ENCODE measurements at places on chromosomes 3 and 15.

DNA sequence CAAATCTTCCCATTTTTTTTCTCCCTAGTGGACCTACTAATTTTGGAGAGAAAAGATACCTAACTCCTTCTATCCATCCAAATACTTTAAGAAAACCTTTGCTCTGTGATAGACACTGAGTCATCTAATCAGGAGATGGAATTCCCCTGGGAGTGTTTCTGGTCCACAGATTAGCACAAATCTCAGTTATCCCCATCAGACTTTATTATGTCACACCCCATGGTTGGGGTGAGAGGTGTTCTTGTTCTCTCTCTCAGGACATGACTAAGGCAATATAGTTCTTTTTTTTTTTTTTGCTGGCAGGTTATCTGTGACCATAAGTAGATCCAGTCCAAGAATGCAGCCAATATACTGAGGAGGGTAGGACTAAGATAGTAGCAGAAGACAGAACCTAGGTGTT, 15.8 kb downstream of the SLC9A9 start:
- DNase-seq: no peak

- peak; percentile 92 for DNase-seq
These were observed 15.9 kb downstream of the IVD start for GRCh38 chr15:40421246-40422157.

DNA sequence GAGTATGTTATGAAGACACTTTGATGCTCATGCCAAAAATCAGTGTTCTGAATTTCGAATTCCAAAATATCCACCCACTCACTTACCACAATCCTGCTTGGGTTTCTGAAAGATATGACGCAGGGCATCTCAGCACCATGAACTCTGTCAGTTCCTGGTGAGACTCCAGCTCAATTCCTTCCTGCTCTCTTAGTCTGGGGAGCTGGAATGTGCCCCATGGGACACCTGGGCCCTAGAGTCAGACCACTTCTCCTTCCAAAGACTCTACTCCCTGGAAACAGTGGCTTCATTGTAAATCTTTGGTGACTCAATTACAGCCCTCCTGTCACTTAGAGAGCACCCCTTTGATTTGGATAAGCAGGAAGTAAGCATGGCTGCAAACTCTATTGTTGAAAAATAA, 50.5 kb downstream of the CD86 start:
- no peak for DNase-seq

DNA sequence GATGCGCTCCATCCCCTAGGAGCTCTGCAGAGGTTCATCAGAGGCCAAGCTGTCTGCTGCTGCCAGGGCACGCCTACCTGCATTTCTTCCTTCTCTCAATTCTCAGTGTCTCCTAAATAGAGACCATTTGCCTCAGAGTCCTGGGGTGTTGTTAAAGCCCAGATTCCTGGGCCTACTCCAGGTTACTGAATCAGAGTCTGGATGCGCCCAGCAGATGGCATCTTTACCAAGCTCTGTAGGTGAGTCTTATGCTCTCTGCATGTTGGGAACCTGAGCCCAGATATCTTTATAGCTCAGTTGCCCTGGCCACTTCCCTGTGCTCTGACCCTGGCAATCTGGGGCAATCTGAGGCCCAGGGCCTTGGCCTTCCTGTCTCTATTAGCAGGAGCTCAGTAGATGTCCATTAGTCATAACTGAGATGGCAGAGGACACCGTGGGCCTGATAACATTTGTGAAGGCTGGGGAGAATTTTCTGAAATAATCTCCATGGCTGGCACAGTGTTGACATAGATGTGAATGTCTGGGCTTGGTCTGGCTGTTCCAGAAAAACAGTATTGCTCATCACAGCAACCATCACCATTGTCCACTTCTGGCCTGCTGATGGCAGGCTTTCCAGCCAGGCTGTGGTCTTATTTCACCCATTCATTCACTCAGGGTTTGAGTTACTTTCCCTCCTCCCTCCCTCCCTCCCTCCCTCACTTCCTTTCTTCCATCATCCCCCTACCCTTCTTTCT, 13.3 kb upstream of the RBP1 start:
- no peak for DNase-seq

- DNase-seq: no peak
These were observed 15.8 kb downstream of the ST8SIA2 start for GRCh38 chr15:92409521-92409920.

DNA sequence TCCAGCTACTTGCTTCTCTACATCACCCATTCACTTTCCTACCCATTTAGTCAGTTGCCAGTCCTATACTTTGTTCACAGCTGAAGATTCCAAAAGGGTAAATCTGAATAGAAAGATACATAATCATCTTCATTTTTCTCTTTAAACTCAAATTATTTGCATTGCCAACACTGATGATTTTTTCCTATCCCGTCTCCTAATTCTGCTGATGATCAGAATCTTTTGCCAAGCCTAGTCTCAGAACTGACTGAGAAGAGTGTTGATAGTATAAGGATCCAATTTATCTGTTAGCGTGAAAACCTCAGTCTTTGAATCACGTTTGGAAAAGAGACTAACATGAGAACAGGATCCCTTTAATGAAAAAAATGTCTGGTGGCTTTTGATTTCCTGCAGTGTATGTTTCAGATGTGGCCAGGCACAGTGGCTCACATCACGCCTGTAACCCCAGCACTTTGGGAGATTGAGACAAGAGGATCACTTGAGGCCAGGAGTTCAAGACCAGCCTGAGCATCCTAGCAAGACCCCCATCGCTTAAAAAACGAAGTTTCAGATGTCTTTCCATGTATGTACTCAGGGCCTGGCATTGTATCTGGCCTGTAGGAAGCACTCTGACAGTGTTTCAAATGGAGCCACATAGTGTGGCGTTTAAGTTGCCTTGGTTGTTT, 169.4 kb downstream of the KLHL25 start:
- no peak for DNase-seq

DNA sequence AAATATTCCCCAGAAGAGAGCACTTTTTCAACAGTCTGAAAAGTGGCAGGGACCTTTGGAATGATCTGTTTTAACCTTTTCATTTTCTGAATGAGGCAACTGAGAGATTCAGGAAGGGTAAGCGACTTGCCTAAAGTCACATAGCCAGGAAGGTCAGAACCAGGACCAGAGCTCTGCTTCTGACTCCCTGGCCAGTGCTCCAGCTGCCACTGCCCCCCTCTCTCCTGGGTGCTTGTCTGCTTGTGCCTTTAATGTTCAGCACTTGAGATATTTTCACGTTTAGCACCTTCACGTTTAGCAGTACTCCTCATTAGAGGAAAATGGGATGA, 68.3 kb downstream of the SMAD3 start:
- DNase-seq: no peak

- peak; percentile 38 for DNase-seq
These were observed 78.1 kb downstream of the STT3B start for GRCh38 chr3:31610700-31611275.

GRCh38 chr3:45119824-45120358, 26.3 kb downstream of the CDCP1 start:
- no peak for DNase-seq

DNA sequence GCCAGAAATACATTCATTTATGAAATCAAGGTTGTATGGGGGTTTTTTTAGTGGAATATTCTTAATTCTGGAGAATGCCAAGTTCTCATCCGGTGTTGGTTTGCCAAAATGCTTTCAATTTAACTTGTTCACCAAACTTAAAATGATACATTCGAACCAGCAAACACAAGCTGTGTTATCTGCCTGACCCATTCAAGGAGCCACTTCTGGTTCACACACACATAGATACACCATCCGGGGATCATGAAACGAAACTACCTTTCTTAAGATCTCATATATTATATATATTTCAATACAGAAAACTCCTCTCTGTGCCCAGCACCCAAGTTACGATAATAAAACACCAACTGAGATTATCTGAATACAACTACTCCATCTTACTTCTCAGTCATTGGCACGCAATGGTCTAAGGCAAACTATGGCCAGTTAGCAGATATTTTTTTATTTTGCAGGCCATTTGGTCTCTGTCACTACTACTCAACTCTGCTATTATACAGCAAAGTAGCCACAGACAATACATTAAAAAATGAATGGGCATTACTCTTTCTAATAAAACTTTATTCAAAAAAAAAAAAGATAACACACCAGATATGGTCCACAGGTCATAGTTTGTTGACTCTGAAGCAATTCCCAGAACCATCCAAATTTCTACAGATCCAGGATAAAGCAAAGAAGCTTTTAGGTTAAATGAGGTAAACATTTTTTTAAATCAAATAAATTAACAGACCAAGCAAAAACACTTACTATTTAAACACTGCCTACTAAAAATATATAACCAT, 89.6 kb downstream of the TBL1XR1 start:
- DNase-seq: no peak

GRCh38 chr15:100900136-100900794, 18.9 kb upstream of the LRRK1 start:
- no peak for DNase-seq

DNA sequence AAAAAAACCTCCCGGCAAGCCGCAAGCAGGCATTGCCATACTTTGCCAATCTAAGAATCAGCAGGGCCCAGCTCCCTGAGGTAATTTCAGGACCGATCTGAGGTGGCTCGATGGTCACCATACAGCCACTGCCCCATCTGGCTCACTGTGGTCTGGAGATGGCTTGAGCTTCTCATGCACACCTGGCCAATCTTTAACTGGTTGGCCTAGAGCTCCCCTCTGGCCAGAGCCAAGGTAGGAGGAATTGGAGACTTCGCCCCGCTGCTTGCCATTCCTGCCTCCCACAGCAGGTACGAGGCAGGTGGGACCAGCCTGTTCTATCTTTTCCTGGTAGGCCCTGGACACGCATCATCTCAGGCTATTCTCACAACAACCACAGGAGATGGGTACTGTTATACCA, 10.1 kb downstream of the CYP1A2 start:
- no peak for DNase-seq

DNA sequence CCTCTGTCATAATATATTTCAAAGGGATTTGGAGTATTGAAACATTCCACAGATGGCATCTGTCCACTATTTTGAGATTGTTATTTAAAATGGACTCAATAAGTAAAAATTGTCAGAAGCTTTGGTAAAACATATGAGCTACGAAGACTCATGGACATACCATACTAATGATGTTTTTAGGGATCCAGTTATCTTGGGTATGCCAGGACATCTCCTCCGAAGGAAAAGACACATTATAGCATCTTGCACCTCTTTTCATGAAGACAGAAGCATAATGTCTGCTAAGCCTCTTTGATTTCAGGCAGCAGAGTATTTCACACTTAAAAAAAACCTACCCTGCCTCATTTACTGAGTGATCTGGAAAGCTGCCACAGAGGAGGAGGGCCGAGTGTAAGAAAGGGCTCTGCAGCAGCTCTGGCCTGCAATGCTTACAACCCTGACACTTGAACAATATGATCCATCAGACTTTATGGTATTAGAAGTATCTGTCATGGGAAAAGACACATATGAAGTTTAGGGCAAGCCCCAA, 284.8 kb downstream of the TUSC7 start:
- no peak for DNase-seq

DNA sequence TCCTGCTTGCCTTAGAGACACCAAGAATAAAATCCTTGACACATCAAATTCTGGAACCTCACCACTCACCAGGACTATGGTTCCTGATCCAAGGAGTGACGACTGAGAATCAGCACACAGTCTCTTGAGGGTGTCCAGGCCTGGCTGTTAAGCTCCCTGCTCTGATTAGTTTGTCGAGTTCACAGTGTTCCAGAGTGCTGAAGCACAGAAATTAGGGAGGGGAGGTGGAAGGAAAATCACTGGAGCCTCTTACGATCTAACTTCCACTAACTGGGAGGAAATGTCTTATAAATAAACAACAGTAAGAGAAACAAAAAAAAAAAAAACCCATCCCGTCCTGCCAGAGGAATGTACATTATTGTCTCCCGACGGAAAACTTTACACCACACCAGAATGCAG, 330.2 kb downstream of the TIGIT start:
- no peak for DNase-seq

GRCh38 chr15:55710286-55710685, 32.7 kb downstream of the PRTG start:
- DNase-seq: no peak

DNA sequence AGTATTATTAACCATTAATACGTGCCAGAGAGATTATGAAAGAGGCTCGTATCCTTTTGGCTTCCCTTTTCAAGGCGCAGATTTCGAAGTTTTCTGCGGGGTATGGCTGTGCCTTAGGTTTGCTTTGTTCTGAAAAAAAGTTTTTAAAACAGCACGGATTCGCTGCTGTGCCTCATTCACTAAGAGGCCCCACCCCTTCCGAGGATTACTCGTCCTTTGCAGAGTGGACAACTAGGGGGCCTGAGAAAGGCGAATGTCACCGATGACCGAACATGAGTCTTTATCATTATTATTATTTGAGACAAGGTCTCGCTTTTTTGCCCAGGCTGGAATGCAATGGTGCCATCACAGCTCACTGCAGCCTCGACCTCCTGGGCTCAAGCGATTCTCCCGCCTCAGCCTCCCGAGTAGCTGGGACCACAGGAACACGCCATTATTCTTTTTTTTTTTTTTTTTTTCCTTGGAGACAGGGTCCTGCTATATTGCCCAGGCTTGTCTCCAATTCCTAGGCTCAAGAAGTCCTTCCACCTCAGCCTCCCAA, 684 bp upstream of the RPS27L start:
- DNase-seq: no peak

DNA sequence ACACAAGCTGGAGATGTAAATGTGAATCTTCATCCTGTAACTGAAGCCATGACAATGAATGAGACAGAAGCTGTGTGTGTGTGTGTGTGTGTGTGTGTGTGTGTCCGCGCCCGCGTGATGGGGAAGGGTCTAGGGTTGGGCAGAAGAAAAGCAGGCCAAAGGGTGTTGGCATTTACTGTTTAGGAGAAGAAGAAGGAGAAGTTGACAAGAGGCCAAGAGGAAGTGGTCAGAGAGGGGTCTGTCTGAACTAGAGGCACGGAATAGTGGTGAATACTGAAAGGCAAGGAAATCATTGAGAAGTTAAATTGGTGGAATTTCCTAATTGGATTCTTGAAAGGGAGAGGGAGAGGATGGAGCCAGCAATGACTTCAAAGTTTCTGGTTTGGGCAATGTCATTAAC, 5.6 kb upstream of the NCEH1 start:
- no peak for DNase-seq

DNA sequence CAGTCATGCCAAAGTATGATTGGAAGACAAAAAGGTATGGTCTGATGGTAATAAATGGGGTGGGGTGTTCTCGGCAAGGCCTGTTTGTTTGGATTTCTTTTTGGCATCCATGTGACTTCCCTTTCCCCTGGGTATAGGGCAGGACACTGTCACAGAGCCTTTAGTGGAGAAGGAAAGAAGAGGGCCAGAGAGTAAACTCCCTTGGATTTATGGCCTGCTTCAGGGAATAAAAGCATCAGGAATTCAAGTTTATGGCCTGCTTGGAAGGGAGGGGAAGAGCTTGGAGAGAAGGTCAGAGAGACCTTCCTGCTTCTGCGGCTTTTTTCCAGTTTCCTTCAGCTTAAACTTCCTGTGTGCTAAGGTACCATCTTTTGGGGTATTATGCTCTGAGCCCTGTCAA, 179.4 kb upstream of the ADAMTS9 start:
- no peak for DNase-seq

GRCh38 chr3:195443391-195443989, 670 bp upstream of the ACAP2 start:
- DNase-seq: no peak

DNA sequence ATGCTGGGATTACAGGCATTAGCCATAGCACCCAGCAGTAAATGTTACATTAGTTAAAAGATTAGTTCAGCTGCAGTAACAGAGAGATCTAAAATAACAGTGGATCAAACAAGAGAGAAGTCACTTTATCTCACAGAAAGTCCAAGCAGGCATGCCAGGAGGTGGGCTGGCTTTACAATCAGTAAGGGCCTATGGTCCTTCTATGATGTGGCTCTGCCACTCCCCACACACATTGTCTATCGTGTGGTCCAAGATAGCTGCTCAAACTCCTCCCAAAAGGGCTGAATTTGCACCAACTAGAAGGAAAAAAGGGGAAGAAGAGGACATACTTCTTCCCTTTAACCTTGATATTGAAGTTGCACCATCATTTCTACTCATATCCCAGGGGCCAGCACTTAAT, 4.6 kb upstream of the RUVBL1 start:
- DNase-seq: no peak

Measured in D341Med (cell line).